ENCODE measurements at places on chromosomes 3 and 15. TPM values are rescaled to one million over a fixed set of nuclear protein-coding genes. Genes with fewer than 3 reads are reported as not detected.

The ITPKA gene
- total RNA-seq = 1.4 TPM

The ABI3BP gene
- 1.0 TPM for total RNA-seq

The LSMEM2 gene
- not detected for total RNA-seq

The CCDC13 gene
- 0.79 TPM for total RNA-seq

The SLC9C1 gene
- total RNA-seq = not detected

The ZNF639 gene
- 23.8 TPM for total RNA-seq

The AADAC gene
- 20.8 TPM for total RNA-seq

The TRH gene
- not detected for total RNA-seq

The ETFA gene
- 289 TPM for total RNA-seq

The ST3GAL6 gene
- total RNA-seq = 0.69 TPM

The CSPG5 gene
- 1.3 TPM for total RNA-seq

The GOLGA6B gene
- 0.09 TPM for total RNA-seq

The UBL7 gene
- total RNA-seq = 40.7 TPM

The ZNF770 gene
- 21.3 TPM for total RNA-seq

The OR5K3 gene
- total RNA-seq = not detected

The GRK7 gene
- total RNA-seq = not detected

The TMEM212 gene
- total RNA-seq = not detected

The SLC28A2 gene
- total RNA-seq = not detected

The PLCL2 gene
- total RNA-seq = 7.1 TPM

The GABRB3 gene
- 78.3 TPM for total RNA-seq

The SELENOS gene
- 134 TPM for total RNA-seq

The KBTBD8 gene
- 0.63 TPM for total RNA-seq
